ENCODE measurements at places on chromosomes 1 and 21.

DNA sequence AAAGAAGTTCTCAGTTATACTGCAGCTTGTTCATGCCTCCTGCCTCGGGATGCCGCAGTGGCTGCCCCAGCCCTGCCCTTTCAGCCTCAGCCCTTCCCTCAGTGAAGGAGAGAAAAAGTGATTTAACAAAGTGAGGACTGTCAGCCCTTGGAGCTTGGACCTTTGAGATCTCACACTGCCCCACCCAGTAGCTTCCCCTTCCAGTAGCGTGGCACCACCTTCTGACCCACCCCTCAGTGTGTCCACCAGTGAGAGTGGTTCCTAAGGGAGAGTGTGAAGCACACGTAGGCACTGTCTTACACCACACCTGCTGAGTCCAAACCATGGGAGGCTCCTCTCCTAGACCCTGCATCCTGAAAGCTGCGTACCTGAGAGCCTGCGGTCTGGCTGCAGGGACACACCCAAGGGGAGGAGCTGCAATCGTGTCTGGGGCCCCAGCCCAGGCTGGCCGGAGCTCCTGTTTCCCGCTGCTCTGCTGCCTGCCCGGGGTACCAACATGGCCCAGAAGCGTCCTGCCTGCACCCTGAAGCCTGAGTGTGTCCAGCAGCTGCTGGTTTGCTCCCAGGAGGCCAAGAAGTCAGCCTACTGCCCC is at the start of gene CDA:
CDA (plus strand) TSS at position 464 of the 592 bp plus-strand sequence; CDS start at position 497, 33 bp downstream.
- no peak for DNase-seq

DNA sequence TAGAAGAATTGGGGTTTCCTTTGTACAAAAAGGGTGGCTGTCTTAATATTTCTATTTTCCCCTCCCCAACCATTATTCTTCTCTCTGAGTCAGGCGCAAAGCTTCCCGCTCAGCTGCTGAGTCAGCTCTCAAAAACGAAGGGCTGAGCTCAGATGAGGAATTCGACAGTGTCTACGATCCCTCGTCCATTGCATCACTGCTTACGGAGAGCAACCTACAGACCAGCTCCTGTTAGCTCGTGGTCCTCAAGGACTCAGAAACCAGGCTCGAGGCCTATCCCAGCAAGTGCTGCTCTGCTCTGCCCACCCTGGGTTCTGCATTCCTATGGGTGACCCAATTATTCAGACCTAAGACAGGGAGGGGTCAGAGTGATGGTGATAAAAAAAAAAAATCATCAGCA is 3.0 kb upstream of the TUFT1 start:
- DNase-seq: no peak

- peak; percentile 11 for DNase-seq
Observed at GRCh38 chr1:59046730-59047157, 250.2 kb upstream of the FGGY start.

DNA sequence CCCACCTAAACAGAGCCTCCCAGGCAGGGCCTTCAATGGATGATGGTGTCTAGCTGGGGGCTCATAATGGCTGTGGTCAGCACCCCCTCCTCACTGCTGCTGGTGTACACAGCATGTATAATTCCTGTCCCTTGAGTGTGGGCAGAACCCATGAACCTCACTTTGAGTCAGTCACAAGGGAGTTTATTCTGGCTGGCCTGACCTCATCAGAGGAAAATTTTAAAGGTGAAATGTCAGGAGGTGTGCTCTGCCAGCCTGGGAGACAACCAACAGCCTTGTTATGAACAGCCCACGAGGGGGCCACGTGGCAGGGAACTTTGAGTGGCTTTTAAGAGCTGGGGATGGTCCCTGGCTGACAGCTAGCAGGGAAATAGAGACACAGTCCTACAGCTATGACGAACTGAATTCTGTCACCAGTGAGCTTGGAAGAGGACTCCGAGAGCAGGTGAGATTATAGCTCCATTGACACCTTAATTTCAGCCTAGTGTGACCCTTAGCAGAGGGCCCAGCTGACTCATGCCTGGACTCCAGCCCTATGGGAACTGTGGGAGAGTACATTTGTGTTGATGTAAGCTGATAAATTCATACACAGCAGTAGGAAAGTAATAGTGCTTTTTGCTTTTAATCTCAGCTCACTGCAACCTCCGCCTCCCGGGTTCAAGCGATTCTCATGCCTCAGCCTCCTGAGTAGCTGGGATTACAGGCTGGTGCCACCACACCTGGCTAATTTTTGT is 73.5 kb upstream of the RUNX3 start:
- DNase-seq: no peak

- no peak for DNase-seq
Observed at GRCh38 chr1:217369996-217370551, 260.8 kb downstream of the GPATCH2 start.

DNA sequence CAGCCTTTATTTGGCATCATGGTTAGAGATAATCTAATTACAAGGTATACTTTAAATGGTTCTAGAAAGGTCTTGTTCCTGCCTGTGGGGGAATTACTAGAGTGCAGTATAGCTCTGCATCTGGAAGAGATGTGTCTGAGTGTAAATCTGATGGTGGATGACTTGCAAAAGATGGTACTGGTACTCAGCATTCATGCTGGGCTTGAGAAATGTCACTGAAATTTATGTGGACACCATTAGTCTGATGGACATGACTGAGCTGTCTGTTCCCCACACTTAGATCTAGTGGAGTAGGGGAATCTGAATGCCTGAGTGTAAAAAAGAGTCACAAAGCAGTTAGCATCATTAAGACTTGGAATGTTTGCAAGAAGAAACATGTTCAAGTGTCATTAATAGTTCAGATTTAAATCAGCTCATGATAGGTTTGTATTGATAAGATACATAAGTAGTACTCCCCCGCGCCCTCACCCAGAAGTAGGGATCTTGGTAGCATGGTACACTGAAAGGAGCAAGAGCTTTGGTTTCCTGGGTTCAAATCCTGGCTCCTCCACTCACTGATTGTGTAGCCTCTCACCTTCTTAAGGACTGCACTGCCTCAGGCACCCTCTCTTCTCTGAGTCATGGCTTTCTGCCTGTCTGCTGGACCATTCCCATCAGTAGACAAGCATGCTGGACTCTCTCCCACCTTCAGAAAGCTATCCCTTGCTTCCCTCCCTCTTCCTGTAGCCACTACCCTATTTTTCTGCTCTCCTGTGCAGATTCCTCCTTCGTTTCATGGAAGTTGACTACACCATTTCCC is 292.9 kb downstream of the NFIA start:
- no peak for DNase-seq

DNA sequence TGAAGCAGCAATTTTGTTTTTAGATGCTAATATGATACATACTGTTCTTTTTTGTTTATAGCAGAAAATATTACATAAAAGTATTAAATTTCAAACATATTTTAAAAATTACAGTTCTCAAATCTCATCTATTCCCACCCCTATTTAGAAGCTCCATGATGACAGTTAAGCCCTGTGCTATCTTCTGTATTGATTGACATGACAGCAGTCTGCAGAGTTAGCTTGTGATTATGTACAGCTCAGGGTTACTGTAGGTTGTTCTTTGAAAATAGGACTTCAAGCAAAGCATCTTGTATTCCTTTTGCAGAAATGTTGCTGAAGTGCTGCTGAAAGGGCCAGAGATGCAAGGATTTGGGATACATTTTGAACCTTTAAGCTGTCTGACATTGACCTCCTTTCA is 8.2 kb downstream of the GPSM2 start:
- DNase-seq: no peak

DNA sequence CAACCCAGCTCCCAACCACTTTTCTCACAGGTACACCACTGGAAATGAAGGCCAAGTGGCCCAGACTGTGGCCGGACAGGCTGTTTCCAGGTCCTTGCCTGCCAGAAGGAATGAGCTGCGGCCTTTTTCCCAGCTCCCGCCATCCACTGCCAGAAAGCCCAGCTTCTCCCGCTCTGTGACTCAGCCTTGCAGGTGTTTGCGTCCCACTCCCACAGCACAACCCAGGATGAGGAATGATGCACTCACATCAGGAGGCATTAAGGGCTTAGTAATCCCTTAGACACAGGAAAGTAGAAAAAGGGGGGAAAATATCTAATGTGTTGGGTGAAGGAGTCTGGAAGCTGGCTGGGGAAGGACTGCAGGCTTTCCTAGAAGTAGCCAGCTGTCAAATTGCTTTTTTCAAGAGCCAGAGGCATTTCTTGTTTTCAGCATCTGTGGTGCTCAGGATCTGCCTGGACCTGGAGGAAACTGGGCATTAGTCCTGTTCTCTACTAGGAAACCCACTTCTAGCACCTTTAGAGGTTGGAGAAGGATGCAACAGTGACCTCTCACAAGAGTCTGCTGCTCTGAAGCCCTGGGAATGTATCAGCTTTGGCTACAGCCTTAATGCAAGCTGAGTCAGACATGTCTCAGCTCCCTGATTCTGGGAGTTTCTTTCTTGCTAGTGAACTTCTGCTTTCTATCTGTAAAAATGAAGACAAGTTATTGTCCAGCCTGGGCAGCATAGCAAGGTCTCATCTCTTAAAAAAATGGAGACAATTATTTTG is 13.2 kb upstream of the MAP1LC3C start:
- DNase-seq: no peak

GRCh38 chr1:236288620-236288976 is 6.8 kb upstream of the ERO1B start:
- no peak for DNase-seq

DNA sequence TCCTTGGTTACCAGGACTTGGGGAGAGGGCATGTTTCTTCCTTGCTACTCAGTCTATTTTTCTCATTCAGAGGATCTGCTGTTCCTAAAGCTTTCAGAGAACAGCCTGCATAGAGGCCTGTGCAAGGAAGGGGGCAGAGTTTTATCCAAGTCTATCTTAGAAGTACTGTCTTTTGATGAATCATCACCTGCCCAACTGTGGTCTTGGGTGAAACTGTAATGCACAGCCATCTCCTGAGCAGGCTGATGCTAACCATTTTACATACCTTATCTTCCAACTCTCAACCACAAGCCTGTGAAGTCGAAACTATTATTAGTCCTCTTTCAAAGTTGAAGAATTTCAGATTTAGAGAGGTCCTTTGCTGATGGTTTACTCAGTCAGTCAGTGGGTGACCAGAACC is 368.0 kb downstream of the HHAT start:
- DNase-seq: no peak

DNA sequence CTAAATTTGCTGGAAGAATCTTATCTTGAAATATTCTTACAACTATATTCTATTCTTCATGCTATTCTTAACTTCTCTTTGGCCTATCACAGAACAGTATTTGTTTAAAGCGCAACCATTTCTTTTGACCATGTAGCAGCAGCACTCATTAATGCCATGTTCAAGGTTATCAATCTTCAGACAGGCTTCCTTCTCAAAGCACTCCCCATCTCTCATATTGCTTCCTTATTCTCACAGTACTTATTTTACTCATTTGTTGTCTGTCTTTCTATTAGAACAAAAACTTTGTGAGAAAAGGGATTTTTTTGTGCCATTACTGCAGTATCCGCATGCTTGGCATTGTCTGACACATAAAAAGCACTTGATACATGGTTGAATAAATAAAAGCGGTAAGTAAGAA is 89.7 kb downstream of the ATP1B1 start:
- no peak for DNase-seq

DNA sequence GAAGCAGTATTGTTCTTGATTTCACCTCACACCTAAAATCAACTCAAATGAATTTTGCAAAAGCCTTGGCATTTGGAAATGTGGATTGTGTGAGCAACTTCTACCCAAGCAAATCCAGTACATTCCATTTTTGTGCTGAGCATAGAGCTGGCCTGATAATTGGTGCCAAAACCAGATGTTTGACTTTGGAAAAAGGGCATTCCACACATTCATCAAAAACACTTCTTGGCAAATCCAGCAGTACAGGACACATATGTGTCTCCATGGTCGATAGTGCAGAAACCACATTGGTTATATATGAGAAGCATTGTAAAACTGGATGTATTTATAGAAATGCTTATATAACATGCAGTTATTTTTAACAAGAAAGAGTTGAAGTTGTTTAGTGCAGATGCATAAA is 210.4 kb downstream of the KCNK2 start:
- DNase-seq: no peak

DNA sequence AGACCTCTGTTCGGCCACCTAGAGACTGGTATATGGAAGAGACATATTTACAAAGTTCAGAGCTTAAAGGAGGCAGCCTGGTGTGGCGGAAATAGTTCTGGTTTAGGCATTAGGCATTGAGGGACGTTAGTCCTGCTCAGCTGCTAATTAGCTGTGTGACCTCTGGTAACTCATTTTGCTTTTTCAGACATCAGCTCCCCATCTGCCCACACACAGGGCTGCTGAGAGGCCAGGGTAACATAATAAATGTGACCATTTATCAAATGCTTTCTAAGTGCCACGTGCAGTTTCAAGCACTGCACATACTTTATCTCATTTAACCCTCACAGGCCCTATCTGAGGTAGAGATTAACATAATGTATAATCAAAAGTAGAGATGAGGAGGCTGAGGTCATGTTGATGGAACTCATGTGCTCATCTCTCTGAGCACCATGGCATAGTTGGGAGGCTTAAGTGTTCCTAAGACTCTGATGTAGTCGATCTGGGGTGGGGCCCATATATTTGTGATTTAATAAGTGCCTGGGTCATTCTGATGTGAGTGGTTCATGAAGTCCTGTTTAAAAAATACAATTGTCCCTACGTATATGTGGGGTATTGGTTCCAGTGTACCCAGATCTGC is 267.2 kb upstream of the PLXNA2 start:
- no peak for DNase-seq

GRCh38 chr1:55039342-55040082 is at the start of gene PCSK9:
TSS of gene PCSK9 (plus strand) at chr1:55039548. CDS start at chr1:55039838, 290 bp downstream.
- no peak for DNase-seq

DNA sequence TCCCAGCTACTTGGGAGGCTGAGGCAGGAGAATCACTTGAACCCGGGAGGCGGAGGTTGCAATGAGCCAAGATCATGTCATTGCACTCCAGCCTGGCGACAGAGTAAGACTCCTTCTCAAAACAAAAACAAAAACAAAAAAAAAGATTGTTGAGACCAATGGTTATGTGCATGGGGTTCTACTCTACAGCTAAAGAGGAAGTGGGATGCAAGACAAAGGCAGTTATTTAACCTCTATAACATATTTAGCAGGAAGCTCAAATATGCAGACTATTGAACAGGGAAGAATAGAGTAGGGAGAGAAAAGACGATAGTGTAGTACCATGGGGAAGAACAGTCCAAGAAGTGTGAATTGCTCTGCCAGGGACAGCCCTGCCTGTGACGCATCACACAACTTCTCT is 227.7 kb downstream of the SMYD3 start:
- DNase-seq: no peak

DNA sequence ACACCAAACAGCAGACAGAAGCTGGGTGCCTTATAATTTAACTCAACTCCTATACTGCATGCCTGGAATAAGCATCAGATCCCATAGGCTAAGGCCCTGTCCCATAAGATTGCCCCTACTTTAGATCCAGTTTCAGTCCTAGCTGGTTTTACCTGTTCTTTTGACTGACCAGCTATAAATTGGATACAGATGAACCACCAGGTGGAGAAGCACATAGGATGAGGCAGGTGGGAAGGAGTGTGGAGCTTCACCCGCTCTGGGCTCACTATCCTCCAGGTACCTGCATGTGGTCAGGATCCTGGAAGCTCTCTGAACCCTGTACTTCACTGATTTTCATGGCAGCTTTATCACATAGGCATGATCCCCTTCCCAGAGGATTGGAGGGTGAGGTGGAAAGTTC is 51.3 kb downstream of the MAST2 start:
- DNase-seq: no peak
